ENCODE measurements at places on chromosomes 4 and X.

DNA sequence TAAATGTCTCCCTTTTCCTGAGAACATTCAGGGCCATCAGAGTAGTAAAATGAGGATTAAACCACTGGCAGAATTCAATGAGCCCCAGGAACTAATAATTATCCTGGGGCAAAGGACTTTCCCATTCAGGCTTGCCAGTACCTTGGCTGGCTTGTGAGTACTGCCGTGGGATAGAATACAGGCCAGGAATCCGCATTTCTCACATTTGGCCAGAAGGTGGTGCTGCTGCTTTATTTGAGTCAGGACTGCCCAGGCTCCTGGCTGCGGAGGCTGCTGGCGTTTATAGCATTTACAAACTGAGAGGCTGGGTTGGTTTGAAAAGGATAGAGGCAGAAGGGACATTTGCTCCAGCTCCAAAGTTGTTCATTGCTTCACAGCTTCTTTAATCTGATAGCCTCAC lies 91.4 kb downstream of the RTL9 start:
- DNase-seq = peak; percentile 23

DNA sequence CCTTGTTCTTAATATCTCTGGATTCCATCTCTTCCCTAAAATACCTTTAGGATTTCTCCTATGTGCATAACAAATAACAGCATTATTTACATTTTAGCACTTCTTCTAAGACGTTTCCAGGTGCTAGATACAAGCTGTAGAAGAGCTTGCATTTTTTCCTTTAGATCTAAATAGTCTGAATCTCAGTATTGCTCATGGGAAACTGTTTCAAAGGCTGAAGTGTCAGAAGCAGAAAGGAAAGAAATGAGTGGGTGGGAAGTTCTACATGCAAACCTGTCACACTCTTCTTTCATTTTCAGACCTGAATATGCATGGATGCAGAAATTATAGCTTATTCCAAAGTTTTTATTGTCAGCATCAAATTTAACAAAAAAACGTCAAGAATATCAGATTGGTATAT lies 41.8 kb downstream of the FGF13 start:
- no peak for DNase-seq

DNA sequence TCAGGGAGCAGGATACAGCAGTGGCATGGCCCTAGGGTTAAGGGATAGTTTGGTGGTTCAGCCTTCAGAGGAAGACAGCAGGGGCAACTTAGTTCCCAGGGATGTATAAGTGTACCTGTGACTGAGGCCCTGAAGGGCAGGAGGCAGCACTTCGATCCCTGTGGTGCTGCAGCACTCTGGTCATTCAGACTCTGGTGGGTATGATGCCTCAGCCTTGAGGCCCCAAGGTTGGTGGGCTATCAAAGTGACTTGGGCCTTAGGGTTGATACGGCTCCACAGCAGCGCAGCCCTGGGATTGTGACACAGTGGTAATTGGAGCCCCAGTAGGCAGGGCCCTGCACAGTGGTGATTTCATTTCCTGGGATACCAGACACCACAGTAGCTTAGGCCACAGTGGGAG lies 1703.1 kb downstream of the PCDH7 start:
- DNase-seq = no peak

DNA sequence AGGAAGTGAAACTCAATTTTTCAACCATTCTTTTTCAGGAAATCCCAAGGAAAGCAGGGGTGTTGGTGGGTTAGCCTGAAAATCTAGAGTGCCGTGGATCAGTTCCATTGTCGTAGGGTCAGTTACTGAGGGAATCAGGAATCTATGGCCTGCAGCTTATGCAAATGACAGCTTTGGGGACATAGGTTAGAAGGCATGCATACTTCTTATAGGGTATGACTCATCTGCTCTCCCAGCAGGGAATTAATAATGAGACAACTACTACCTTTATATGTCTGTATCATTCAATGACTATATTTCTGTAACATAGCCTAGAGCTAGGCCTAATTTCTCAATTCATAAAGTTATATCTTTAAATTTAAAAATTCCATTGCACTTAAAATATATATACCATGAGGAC lies 36.6 kb downstream of the ZNF41 start:
- no peak for DNase-seq

GRCh38 chr4:78569306-78569821 lies 17.8 kb downstream of the ANXA3 start:
- no peak for DNase-seq

DNA sequence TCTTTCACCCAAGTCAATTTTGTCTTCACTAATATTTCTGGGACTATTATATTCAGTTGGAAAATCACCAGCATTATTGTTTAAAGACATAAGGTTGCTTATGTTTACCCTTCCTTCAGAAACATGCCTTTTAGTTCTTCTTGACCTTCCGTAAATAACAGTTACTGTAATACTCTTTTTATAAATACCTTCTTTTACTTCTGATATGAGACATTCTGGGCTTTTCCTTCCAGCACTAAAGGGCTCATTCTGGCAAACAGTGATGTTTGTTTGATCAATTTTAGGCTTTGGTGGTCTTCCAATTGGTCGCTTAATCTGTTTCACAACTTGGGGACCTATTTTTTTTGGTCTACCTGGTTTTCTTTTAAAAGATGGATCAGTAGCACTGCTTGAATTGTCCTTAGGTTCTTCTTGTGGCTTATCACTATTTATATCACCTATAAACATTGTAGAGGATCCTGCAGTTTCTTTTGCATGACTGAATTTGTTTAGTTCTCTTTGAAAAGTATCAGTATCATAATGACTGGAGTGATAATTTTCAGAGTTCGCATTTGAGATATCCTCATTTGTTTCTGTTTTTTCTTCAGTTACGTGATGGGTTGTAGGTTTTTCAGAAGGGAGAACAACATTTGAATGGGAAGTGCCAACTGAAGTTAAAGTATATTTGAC lies 64.8 kb downstream of the NCAPG start:
- no peak for DNase-seq

DNA sequence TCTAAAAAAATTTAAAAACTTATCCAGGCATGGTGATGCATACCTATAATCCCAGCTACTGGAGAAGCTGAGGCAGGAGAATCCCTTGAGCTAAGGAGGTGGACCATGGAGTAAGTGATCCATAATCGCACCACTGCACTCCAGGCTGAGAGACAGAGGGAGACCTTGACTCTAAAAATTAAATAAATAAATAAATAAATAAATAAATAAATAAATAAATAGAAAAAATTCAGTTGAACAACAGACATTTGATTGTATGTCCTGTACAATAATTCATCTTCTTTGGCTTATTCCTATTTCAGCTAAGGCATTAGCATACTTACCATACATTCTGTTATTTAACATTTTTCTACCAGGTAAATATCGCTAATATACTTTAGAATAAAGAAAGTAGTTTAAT lies 726.1 kb upstream of the GALNTL6 start:
- no peak for DNase-seq

DNA sequence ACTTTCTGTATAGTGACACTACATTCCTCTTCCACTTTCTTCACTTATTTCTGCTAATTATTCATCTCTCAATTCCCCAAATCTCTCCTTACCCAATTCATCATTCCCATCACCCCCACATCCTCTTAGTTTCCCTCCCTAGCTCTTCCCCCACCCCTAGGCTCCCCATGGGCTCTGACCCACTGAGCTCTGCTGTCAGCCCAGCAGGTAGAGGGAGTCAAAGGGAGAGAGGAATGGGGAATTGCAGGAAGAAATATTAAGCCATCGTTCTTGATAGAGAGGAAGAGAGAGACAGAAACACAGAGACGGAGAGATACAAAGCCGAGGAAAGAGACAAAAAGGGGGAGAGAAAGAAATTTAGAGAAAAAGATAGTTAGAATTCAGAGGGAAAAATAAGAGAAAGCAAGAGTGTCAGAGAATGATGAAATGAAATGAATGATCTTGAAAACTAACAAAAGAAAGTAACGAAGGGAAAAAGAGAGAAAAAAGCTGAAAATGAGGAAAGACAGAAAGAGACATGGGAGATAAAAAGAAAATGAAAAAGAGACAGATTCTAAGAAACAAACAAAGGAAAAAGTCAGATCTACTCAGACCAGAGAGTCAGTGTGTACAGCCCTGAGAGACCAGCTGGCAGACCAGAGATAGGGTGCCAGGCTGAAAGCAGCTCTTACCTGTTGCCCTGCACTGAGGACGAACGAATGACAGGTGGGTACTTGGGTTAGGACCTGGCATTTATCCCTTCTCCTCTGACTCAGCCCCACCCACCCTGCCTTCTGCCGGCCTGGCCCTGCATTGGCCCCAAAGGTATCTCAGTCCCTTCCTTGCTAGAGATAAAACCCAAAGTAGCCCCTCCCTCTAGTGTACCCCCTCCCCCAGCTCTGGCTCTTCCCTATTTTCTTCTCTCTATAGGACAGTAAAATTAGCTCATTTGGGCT lies at the start of gene ALAS2:
Gene ALAS2 (minus strand): TSS at position 707 of the 935 bp plus-strand sequence. CDS start 4,977 bp downstream, outside the sequence.
- no peak for DNase-seq

DNA sequence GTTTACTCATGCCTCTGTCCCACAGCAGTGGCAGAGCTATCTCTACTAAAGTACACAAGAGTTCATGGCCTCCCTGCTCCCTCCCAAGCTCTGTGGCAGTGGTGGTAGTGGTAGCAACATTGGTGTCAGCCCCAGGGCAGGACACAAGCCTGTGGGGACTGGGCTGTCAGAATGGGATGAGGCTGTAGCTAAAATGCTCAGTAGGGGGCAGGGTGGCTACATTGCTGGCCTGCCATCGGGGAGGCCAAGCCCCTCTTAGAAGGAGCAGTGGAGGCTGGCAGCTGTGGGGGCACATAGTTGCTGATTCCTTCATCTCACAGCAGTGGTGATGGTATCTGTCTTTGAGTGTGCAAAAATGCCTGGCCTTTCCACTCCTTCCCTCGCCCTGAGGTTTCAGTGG lies 461.7 kb downstream of the PCDH18 start:
- DNase-seq = no peak

Measured in COR-L47 (cell line).